ELF-1 (cell line): ENCODE measurements at places on chromosomes 13 and 19.
A peak's percentile ranks its signal among the peaks of the same experiment; 100 is the strongest.

DNA sequence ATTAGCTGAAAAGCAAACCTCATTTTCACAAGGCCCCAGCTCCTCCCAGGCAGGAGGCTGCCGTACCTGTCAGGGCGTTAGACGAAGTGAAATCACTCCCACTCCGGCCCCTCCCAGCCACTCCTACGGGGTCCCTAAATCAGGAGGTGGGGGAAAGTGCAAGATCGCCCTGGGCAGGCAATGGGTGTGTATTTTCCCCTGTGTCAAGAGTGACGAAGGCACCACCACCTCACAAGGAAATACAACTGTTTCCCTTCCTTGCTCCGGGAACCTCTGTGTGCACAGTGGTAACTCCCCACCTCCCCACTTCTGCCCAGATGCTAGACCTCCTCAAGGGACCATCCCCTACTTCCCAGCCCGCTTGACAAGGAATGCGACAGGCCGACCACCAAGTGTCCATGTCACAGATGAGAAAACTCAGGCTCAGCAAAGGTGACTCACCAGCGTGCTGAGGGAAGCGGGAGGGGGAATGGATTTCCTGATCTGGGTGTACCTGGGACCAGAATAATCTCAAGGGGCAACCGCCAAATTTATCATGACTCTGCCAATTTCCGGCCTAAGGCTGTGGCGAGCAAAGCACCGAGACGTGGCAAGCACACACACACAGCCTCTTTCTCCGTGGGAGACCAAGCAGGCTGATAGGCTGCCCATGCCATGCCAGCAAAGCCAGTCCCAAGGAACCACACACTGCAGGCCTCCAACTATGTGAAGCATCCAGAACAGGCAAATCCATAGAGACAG, 7.3 kb downstream of the PPP6R1 start:
- DNase-seq = no peak

- DNase-seq = peak; percentile 76
Observed at GRCh38 chr19:6590827-6591319, at the start of gene CD70. CD70 (minus strand) TSS chr19:6591150; CDS start chr19:6591002, 148 bp downstream.

- peak; percentile 87 for DNase-seq
Observed at GRCh38 chr19:8609279-8610040, 1.1 kb downstream of the ADAMTS10 start.

GRCh38 chr19:11106477-11106876, 17.2 kb downstream of the LDLR start:
- no peak for DNase-seq

- peak; percentile 60 for DNase-seq
Observed at GRCh38 chr13:45393941-45394570, 24.1 kb downstream of the SLC25A30 start.

GRCh38 chr13:44155422-44156293, 218.0 kb upstream of the SERP2 start:
- DNase-seq = peak; percentile 79

- DNase-seq = no peak
Observed at GRCh38 chr19:50645107-50645506, 4.1 kb upstream of the C19orf81 start.

GRCh38 chr19:23876261-23876660, 38.4 kb upstream of the ZNF726 start:
- no peak for DNase-seq

DNA sequence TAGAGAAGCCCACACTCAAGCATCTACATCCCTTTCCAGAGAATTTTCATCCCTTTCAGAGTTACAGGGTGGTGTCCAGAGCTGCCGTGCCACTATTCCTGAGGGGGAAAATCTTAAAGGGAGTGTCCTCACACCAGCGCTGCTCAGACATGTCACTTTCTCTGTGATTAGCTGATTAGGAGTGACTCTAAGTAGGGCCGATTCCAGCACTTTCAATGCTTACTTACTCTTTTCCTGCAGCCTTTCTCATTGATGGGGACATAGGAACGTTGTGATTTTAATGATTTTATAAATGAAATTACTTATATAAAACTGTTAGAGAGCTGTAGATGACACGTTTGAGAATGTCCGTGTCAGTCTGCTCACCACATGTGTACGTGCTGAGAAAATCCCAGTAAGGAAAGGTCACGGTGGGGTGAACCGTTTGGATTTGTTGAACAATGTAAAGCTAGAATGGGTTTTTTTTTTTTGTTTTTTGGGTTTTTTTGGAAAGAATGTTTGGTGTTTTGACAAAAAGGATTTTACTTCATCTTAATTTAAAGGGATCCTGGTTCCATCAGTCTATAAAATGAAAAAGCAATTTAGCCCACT, 56.6 kb upstream of the SPATA13 start:
- no peak for DNase-seq

DNA sequence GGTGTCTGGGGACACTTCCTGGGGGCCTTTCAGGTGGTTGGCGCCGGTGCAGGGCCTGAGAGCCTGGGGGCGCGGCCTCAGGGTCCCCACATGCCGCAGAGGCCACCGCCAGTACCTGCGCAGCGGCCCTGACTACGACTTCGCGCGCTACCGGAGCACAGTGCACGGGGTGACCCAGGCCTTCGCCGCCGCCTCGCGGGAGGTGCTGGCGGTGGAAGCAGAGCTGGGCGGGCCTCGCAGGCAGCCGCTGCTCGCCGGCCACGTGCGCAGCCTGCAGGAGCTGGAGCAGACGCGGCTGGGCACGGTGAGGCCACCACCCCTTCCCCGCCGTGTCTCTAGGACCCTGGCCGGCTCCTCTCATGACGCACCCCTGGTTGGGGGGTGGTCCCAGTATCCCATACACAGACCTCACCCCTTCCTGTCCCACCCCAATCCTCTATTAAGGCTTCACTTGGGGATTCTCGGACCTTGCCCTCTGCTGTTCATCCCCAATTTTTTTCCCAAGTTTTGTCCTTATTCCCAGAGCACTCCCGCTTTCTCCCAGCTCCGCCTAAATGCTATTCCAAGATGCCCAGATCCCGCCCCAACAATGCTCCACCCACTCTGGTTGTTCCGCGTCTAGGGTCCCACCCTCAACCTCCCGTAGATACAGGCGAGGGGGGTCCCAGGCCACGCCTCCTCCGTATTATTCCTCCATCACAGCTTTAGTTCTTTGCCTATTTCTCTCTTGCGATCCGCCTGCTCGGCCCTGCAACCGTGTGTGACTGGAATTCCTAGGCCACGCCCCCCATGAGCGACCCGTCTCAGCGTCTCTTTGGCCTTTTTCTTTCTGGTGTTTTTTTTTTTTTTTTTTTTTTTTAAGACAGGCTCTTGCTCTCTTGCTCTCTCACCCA, 1.0 kb downstream of the REX1BD start:
- DNase-seq = peak; percentile 92

DNA sequence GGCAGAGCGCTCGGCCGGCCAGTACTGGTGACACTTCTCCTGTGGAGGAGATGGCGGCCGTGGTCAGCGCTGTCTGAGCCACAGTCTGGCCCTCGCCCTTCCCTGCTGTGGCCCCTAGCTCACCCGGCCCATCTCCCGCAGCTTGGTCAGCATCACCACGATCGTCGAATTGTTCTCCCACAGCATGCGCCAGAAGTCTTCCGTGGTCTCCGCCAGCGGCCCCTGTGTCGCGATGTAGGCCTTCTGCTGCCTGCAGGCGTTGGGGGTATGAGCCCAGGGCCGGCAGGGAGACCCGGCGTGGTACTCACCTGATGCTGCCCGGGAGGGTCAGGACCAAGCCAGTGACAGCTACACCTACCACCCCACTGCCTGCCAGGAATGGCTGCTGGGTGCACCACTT, 130.1 kb downstream of the PTPRS start:
- no peak for DNase-seq

DNA sequence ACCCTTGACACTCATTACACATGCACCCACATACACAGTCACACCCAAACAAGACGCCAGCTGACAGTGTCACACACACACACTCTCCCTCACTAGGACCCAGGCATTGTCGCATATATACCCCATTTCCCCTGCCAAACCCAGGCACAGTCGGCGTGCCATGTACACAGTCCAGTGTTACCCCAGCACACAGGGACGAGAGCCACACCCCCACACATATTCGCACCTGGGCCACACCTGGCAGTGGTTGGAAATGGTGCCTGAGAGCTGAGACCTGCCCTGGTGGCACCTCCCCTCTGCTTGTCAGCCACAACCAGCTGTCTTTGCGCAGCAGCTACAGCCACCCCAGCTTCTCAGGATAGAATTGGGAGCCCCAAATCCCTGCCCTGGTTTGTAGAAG, 9.0 kb downstream of the NFIX start:
- no peak for DNase-seq

GRCh38 chr19:33368074-33368864, 5.2 kb upstream of the CEBPG start:
- DNase-seq = no peak

GRCh38 chr19:18320865-18321733, 1.8 kb downstream of the LSM4 start:
- no peak for DNase-seq
